ENCODE measurements at places on chromosomes 11 and 22. TPM values are rescaled to one million over a fixed set of nuclear protein-coding genes. Genes with fewer than 3 reads are reported as not detected.

DNA sequence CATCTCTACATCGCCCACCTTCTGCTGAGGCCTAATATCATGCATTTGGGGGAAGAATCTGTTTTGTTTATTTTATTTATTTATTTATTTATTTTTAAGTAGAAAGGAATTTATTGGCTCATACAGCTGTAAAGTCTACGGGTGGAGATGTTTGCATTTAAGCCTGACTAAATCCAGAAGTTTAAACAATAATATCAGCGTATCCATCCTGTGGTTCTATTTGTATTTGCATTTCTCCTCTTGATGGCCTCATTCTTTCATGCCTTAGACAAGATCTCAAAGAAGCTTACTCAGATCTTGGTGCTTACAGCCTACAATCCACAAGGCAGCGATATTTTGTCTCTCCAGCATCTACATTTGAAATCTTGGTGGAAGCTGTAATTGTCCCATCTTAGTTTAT is 67.1 kb upstream of the CARD18 start:
- H3K27me3 ChIP-seq, result no peaks in the 10 kb centered on the region
- DNase-seq, result no peak
- no peaks in the 10 kb centered on the region for H3K36me3 ChIP-seq
- no peaks in the 10 kb centered on the region for H3K4me1 ChIP-seq

GRCh38 chr11:59142530-59143507 is at the start of gene FAM111A:
TSS of gene FAM111A (plus strand) at chr11:59142856. CDS start at chr11:59148873, 6,017 bp downstream.
- peak within 1 kb of the TSS; percentile 89 for H3K27ac ChIP-seq
- peaks cover 15% of the 10 kb centered on the region for H3K36me3 ChIP-seq
- H3K4me1 ChIP-seq, result peaks cover 21% of the 10 kb centered on the region
- peak; percentile 96 for DNase-seq
- no peaks in the 10 kb centered on the region for H3K27me3 ChIP-seq

DNA sequence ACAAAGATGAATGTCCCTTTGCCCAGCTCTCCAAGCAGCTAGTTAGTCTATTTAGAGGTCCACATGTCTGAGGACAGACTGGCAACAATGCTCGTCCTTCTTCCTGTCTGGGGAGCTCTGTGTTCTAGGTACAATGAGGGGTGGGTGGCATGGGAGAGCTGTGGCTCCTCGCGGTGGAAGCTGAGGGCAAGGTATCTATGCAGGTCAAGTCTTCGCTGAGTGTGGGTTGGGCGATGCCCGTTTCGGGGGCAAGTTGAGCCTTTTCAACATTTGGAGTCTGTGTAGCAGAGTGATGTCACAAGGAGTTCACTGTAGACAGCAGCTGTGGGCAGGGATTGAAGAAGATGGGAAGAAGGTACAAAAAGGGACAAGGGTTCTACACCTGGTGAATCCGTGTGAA is 163.2 kb downstream of the FEZ1 start:
- no peaks in the 10 kb centered on the region for H3K27me3 ChIP-seq
- no peak overlapping the region for H3K27ac ChIP-seq
- no peak for DNase-seq
- no peaks in the 10 kb centered on the region for H3K4me1 ChIP-seq
- H3K4me3 ChIP-seq, result no peak overlapping the region

GRCh38 chr11:2587132-2587930 is 112.5 kb downstream of the KCNQ1OT1 start:
- no peak overlapping the region for H3K27ac ChIP-seq
- no peaks in the 10 kb centered on the region for H3K36me3 ChIP-seq
- no peaks in the 10 kb centered on the region for H3K4me1 ChIP-seq

DNA sequence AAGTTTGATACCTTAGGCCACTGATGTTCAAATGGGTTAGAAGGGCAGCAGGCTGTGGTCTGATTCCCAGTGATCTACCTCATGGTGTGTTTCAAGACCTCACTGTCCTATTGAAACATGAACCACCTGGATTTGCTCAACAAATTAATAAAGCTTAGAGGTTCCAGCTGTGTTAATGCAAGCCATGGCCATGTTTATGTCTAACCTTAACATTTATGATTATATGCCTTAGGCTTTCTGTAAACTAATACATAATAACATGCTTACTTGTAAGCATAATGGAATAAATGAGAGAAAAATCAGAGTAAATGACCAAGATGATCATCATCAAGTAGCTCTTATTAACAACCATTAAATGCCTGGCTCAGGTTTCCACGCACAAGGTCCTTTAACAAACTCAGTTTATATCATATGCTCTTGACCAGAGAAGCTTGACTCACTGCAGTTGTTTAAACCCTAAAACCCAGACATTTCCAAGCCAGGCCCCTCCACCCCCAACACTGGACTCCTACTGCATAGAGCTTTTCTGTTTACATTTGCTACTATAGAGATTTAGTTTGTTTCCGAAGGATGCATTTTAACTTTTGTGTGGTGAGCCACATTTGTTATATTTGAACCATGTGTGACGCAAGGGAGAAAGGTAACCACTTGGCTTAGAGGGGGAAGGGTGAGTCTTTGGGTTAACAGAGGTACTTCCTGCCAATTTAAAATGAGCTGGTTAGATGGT is 43.7 kb downstream of the KREMEN1 start:
- H3K36me3 ChIP-seq, result no peaks in the 10 kb centered on the region
- H3K4me1 ChIP-seq, result peaks cover 4% of the 10 kb centered on the region
- H3K4me3 ChIP-seq, result no peak overlapping the region
- H3K27me3 ChIP-seq, result no peaks in the 10 kb centered on the region

DNA sequence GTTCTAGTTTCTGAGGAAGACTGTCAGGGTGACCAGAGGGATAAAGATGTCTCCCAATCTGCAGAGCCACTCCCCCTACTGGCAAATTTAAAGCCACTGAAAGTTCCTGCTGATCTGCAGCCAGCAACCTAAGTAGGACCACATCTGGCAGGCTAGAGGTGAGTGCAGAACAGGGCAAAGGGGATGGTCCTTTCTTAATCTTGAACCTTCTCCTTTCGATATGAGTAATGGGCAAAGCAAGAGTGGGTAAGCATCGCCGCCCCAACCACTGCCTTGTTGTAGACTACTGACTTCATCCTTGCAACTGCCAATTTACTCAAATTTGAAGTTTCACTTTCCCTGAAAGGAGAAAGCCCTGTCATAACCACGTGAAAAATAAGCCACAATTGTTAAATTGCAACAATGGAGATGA is 30.7 kb downstream of the SCUBE2 start:
- no peaks in the 10 kb centered on the region for H3K27me3 ChIP-seq
- H3K36me3 ChIP-seq, result no peaks in the 10 kb centered on the region
- no peaks in the 10 kb centered on the region for H3K4me1 ChIP-seq
- H3K27ac ChIP-seq, result no peak overlapping the region

DNA sequence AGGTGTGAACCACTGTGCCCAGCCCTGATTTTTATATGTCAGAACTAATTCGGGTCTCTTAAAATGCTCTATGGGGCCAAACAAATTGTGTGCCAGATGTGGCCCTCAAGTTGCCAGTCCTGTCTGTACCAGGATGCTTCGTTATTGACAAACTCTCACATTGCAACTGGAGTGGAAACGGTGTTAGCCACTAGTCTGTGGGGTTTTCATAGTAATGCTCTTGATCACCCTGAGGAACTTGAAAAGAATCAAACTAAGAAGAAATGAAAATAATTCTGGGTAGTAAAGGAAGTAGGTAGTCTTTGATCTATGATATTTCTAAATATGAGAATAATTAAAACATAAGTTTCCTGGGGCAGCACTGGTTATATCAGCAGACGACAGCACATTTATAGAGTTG is 67.3 kb upstream of the ADSL start:
- DNase-seq, result no peak
- H3K27ac ChIP-seq, result no peak overlapping the region
- H3K4me1 ChIP-seq, result peaks cover 6% of the 10 kb centered on the region
- H3K36me3 ChIP-seq, result peaks cover 71% of the 10 kb centered on the region
- no peaks in the 10 kb centered on the region for H3K27me3 ChIP-seq

DNA sequence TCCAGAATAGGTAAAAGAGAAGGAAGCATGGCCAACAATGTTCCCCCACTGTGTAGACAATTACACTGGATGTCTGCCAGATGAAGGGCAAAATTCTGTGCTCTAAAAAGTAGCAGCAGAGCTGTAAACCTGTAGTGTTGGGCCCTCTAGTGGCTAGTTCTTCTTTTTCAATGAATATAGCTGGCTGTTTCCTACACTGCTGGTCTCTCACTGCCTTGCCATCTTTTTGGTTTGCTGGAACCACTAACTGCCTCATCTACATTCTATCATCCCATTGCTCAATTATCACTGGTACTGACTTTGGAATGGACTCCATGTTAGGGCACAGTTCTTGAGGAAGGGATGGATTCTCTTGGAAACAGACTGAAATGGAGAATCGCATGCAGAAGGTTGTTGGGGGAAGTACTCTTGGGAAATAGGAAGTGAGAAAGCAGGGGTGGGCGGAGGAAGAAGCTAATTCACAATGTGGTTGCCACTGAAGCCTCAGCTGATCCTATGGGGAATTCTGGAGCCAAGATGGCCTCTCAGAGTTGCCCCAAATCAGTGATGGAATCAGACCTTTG is 17.9 kb downstream of the KCNE3 start:
- H3K27me3 ChIP-seq, result no peaks in the 10 kb centered on the region
- no peaks in the 10 kb centered on the region for H3K36me3 ChIP-seq
- DNase-seq, result no peak
- no peak overlapping the region for H3K4me3 ChIP-seq

GRCh38 chr11:126484266-126484665 is 128.8 kb downstream of the ST3GAL4 start:
- no peak overlapping the region for H3K27ac ChIP-seq
- no peak overlapping the region for H3K4me3 ChIP-seq
- peaks cover 4% of the 10 kb centered on the region for H3K4me1 ChIP-seq
- no peaks in the 10 kb centered on the region for H3K36me3 ChIP-seq

- DNase-seq, result peak; percentile 52
- H3K27ac ChIP-seq, result no peak overlapping the region
- H3K27me3 ChIP-seq, result no peaks in the 10 kb centered on the region
These were observed 27.9 kb upstream of the OAF start for GRCh38 chr11:120182790-120183491.

DNA sequence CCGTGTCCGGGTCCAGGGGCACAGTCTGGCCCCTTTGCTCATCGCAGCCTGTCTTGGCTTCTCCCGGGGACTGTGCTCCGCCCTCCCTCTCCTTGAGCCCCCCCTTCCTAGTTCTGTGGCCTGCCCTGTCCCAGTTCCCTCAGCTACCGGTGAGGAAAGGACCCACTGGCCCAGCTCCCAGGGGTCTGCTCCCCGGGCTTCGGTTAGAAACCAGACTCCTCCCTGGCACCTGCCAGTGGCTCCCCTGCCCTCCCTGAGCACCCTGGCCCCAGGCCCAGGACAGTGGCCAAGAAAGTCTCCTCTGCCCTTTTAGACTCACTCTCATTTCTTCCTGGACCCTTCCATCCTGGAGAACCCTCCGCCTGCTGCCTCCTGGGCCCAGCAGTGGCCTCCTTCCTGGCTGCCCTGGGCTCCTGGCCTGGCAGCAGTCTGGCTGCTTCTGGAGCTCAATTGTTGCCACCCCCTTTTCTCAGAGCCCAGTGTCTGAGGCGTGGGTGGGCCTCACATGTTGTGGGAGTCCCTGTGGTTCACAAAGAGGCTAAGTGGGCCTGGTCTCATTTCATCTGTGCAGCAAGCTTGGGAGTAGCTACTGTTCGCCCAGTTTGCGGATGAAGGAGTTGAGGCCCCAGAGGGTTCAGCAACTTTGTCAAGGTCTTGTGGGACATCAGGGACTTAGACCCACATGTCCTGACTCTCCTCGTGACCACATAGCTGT is 12.6 kb downstream of the PRDM11 start:
- H3K36me3 ChIP-seq, result no peaks in the 10 kb centered on the region
- H3K27me3 ChIP-seq, result no peaks in the 10 kb centered on the region
- H3K4me3 ChIP-seq, result no peak overlapping the region
- DNase-seq, result peak; percentile 59
- peaks cover 23% of the 10 kb centered on the region for H3K4me1 ChIP-seq
- H3K27ac ChIP-seq, result no peak overlapping the region

- DNase-seq, result peak; percentile 12
- no peak overlapping the region for H3K4me3 ChIP-seq
- H3K27ac ChIP-seq, result no peak overlapping the region
- no peaks in the 10 kb centered on the region for H3K27me3 ChIP-seq
- H3K36me3 ChIP-seq, result no peaks in the 10 kb centered on the region
These were observed 10.8 kb downstream of the ALDH3B2 start for GRCh38 chr11:67663532-67664212.

DNA sequence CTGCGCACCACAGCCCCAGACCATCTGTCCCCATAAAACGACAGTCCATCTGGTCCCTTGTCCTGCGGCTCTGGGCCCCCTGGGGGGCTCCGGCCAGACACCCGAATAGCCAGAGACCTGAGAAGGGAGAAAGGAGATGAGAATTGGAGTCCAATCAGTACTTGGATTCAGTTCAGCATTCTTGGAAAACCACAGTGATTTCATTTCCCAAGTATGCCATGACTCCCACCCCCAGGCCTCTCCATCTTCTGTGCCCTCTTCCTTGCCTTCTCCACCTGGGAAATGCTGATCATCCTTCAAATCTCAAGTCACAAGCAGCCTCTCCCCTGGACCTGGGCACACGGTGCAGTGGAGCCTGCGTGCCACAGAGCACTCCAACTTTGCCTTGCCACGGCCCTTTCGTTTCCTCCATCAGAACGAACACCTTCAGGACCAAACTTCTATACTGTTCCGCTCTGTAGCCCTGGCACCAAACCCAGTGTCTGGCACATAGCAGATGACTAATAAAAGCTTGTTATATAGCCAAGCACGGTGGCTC is 10.9 kb upstream of the MFNG start:
- H3K27me3 ChIP-seq, result no peaks in the 10 kb centered on the region
- H3K36me3 ChIP-seq, result no peaks in the 10 kb centered on the region
- H3K27ac ChIP-seq, result no peak overlapping the region
- peaks cover 29% of the 10 kb centered on the region for H3K4me1 ChIP-seq
- DNase-seq, result no peak
- no peak overlapping the region for H3K4me3 ChIP-seq

DNA sequence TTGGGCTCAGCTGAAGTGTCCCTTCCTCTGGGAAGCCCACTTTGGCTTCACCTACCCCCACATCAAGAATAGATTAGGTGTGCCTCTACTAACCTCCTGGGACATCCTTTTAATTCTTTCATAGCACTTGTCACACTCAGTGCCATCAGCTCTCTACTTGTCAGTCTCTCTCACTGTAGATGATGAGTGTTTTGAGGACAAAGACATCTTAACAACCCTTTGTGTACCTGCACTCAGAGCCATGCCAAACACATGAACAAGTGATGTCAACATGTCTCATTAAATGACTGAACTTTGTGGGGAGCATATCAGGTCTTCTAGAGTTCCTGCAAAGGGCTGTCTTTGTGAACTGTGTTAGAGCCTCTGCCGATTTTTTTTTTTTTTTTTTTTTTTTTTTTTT is 87.0 kb upstream of the AMOTL1 start:
- no peak overlapping the region for H3K27ac ChIP-seq
- no peak overlapping the region for H3K4me3 ChIP-seq
- H3K36me3 ChIP-seq, result no peaks in the 10 kb centered on the region
- no peaks in the 10 kb centered on the region for H3K4me1 ChIP-seq
- no peaks in the 10 kb centered on the region for H3K27me3 ChIP-seq

The TMEM191C gene
- total RNA-seq, result 4.0 TPM

The OR52I1 gene
- not detected for total RNA-seq
